ENCODE measurements at places on chromosomes 1 and 21.

DNA sequence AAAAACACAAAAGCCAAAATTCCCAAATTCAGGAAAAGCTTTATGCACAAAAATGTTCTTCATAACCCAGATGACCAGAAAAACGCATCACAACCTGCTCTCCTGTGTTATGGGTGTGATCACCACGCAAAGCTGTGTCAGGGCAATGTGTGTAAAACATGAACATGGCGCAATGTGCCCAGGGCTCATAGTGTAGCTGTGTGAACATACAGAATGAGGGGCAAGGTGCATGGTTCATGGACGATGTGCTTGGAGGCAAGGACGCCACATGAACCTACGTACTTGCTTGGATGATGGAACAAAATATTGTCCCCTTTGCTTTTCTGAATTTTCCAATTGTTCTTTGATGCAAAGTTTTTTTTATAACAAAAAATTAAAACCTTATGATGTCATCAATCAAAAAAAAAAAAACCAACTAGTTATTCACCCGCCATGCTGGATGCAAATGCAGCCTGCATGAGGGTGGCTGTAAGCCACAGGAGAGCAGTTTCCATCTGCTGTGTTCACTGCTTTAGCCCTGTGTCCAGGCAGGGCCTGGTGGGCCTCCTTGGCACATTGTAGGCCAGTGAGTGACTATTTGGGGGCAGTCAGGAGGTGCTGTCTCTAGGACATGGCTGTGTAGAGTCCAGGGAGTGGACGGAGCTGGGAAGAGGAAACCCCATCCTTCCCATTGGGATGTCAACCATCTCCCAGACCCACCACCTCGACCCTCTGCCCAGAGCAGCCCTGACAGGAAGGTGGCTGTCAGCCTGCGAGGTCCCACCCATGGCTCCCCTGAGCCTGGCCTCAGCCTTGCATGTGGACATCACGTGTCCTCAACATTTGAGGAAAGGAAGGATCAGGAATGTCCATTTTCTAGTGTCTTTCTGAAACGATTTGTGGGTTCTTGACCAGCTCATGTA is 13.6 kb downstream of the KRTAP10-1 start:
- no peak for DNase-seq

DNA sequence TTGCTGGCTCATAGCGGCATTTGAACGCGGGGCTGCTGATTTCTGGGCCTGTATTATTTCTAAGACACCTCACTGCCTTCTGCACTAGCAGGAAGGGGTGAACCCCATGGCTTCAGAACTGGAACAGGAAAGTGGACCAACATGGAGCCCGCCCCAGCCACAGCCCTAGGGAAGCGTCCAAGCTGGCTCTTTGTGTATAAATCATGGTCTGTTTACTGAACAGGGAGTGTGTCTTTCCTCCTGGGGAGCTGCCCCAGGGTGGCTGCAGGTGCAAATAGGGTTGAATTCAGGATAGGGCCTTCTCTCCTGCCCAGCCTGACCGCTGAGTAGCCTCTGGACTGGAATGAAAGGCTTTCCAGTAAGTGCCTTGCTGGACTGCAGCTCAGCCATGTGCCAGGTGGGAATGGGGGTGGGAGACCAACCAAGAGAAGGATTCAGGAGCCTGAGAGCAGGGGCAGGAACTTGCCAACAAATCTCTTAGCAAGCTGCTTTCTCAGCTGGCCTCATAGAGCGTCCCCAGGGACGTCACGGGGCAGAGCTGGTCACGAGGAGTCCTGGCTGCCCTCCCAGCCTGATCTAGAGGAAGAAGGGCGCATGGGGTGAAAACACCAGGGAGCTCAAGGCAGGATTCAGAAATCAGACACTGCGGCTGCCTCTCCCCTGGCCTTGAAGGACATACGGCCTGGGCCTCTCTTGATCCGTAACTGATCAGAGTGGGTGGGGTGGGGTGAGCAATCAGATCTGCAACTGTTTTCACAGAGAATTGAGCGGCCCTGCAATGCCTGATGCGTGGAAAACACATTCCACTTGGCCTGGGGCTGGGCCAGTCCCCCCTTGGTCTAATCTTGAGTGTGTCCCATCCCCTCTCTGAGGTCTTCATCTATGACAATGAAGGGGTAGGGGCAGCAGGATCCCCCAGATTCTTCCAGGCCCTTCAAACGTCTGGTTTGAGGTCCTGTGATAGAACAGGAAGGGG is 56.5 kb upstream of the SELENON start:
- DNase-seq, result peak; percentile 36

- DNase-seq, result no peak
These were observed 1.2 kb downstream of the MYOM3 start for GRCh38 chr1:24110642-24111261.

DNA sequence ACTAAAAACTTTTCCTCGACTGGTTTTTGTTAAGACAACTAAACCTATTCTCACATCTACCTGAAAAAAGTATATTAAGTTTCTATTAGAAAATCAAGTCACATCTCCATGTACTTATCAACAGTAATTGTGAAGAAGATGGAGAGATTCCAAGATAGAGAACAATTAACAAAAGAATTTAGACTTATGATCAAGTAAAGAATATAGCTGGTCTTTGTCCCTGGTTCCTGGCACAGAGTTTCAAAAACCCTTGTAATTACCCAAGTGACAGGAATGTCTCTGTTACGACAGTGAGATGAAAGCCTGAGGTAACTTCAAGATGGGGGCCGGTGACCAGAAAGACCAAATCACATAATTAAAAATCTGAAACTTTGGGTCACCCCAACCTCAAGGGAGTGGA is 91.6 kb downstream of the ASH1L start:
- no peak for DNase-seq

DNA sequence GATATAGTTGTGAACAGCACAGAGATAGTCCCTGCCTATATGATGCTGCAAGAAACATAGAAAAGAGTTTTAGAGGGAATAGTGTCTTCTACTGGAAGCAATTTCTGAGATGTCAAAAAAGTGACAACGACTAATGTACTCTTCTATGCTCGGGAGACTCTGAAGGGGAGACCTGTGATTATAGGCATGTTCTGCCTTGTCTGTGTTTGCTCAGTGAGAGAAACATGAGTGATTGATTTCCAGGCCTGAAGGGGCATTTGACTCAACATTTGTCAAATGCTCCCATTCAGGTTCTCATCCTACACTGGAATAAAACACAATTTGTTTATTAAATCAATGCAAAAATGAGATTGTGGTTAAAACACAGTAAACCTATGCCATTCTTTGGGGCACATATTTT is 131.8 kb downstream of the CTH start:
- DNase-seq, result no peak

DNA sequence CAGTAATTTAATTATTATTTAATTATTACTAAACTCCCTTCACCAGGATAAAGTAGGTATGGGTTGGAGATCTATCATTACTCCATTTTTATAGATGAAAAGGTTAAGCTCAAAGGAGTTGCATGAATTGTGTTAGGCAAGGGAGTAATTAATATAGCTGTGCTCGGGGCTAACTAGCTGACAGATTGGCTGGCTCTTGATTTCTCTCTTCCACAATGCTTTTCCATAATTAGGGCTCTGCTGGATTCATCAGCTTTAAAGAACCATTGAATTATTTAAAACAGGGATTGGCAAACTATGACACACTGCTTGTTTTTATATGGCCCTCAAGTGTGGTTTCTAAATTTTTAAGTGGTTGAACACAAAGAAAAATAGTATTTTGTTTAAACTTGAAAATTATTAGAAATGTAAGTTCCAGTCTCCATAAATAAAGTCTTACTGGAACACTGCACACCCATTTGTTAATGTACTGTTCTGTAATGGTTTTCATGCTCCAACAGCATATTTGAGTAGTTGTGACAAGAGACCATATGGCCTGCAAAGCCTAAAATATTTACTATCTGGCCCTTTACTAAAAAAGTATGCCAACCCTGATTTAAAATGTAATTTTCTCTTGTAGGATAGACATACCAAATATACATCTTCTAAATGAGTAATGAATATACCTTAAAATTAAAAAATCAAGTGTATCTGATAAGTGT is 76.4 kb downstream of the GDAP2 start:
- DNase-seq, result no peak

GRCh38 chr1:86706018-86706635 is 1.8 kb downstream of the SH3GLB1 start:
- no peak for DNase-seq

DNA sequence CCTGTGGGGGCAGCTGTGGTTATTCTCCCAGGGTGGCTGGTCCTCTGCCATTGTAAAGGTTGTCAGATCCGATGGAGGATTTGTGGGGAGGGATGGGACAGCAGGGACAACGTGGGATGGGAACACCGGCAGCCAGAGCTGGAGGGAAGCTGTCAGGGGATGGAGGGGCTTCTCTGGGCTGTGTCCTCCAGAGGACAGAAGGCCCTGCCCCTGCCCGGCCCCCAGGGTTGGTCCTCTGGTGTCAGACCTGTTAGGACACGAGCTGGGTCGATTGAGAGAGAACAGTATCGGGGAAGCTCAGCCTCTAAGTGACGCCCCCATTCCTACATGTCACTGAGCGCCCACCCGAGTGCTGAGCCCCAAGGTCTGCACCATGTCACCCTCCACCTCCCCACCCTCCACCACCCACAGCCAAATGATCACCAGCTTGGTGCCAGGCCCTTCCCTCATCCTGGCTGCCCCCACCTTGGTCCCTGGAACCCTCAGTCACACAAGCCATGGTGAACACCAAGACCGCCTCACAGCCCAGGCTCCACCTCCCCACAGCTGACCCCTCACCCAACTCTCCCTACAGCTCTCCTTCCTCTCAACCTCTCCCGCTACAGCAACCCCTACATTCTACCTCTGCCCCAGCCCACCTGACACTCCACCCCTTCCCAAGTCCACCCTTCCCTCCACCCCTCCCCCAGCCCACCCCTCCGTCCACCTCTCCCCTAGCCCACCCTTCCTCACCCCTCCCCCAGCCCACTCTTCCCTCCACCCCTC is 244.4 kb downstream of the MATN1 start:
- peak; percentile 34 for DNase-seq

GRCh38 chr1:209256766-209257350 is 326.7 kb upstream of the CAMK1G start:
- DNase-seq, result no peak

- DNase-seq, result no peak
These were observed 20.5 kb upstream of the CD2 start for GRCh38 chr1:116733476-116734365.

- DNase-seq, result no peak
These were observed 8.9 kb downstream of the CAMTA1 start for GRCh38 chr1:6794164-6794563.

DNA sequence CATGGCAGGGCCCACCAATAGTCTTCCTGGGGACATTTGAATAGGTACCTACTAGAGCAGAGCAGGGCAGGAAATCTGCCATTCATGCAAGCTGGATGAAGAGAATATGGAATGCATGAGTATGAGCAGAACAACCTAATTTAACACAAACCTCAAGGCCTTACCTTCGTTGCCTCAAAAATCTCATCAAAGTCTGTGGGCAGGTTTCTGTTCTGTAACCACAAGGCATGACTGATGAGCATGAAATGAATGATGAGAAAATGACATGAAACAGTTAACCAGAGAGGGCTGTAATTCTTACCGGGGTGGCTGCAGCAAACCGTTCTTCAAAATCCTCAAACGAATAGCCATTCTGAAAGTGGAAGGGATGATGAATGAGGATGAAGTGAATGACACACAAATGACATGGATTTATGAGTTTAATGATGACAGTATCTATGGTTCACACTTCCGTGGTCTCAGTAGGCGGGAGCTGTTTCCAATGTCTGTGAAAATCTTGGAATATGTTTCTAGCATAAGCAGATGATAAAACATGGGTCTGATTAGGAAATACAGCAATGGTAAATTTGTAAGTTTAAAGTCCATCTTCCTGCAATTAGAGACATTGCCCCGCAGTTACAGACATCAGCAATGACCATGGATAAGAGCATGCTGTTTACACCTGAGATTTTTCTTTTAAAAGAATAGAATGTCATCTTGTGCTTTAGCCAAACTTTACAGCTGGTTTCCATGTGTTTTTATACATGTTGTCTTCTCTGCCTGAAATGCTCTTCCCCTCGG is 67.6 kb upstream of the C8B start:
- no peak for DNase-seq

GRCh38 chr1:30100524-30100862 is 622.9 kb downstream of the MATN1 start:
- DNase-seq, result no peak

- DNase-seq, result no peak
These were observed 366.3 kb upstream of the ESRRG start for GRCh38 chr1:217089361-217090014.

- no peak for DNase-seq
These were observed 83.6 kb upstream of the SLC25A33 start for GRCh38 chr1:9455487-9456234.

GRCh38 chr1:28671254-28671780 is 2.7 kb downstream of the GMEB1 start:
- no peak for DNase-seq

DNA sequence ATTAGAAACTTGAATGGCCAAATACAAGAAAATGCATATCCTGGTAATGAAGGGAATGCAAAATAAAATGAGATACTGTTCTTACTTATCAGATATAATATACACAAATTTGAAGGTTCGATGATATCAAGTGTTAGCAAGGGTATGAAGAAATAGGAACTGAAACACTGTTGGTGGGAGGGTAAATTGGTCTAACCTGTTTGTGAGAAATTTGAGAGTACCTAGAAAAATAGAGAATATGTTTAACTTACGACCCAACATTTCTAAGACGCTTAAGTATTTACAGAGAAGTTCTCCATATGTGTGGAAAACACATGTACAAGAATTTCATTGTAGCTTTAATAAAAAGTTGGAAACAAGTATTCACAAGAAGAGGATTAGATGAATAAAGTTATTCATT is 25.9 kb downstream of the ATG4C start:
- no peak for DNase-seq

GRCh38 chr1:173549813-173550212 is 53.1 kb downstream of the SLC9C2 start:
- DNase-seq, result no peak

- no peak for DNase-seq
These were observed 157.3 kb downstream of the KCNJ6 start for GRCh38 chr21:37758982-37759381.

- DNase-seq, result no peak
These were observed 101.7 kb upstream of the FGGY start for GRCh38 chr1:59195151-59195550.

GRCh38 chr1:219523411-219523810 is 89.5 kb downstream of the ZC3H11B start:
- DNase-seq, result no peak

- DNase-seq, result no peak
These were observed 19.2 kb upstream of the TBX15 start for GRCh38 chr1:119007339-119007669.

All from RWPE2 (cell line).